ENCODE measurements at places on chromosomes 2 and 18.

- DNase-seq: no peak
Observed at GRCh38 chr2:15973481-15974401, 33.4 kb downstream of the MYCN start.

GRCh38 chr2:204964414-204964813 lies 419.1 kb downstream of the PARD3B start:
- no peak for DNase-seq

GRCh38 chr2:38533757-38534545 lies 68.8 kb downstream of the HNRNPLL start:
- no peak for DNase-seq

DNA sequence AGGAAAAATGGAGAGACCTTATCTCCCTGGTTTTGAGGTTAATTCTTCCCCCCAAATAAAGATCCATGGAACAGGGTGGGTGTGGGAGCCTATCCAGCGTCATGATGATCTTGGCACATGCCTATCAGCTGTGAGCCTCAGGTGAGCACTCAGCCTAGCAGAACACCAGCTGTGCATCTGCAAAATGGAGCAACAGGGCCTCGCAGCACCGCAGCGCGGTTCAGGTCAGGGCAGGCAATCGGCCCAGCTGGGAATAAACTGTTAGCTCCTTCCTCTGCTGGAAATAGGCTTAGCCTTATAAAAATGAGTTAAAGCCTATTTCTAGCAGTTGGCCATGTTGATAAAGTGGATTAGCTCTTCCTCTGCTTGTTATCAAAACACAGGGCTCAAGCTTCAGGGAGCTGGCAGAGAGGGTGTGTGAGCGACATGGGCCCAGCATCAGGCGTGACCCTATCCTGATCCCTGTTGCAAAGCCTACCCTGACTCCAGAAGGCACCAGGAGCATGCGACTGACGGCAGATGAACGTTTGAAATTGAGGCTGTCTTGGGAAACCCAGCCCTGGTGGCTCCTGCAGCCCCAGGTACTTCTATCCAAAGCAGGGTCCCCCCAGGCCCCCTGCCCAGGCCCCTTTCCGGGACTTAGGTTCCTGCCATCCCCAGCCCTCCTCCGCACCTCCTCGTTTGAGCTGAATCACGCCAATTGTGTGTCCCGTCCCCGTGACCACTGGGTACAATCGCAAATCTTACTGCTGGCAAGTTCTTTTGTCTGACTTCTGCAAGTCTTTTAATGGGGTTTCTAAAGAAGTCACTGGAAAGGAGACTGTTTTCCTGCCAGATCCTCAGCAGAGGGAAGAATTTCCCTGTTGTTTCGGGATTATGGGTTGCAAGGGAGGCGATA lies 35.4 kb downstream of the ARHGEF4 start:
- no peak for DNase-seq

DNA sequence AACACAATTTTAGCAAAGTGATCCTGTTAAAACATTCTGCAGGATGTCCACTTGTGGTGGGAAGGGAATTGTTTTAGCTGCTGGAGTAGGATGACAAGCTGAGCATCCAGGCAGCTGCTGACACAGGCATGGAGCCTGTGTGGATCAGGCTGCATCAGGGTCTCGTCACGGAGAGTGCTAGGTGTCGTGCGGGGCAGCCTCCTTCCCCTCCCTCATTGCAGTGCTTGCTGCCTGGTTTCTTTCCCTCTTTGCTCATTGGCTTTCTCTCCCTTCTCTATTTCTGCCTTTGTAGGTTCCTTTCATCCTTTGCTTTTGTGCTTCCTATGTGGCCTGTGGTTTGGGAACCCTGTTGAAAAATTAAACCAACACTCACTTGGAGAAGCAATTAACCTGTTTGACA lies 172.9 kb downstream of the TPGS2 start:
- DNase-seq: no peak

DNA sequence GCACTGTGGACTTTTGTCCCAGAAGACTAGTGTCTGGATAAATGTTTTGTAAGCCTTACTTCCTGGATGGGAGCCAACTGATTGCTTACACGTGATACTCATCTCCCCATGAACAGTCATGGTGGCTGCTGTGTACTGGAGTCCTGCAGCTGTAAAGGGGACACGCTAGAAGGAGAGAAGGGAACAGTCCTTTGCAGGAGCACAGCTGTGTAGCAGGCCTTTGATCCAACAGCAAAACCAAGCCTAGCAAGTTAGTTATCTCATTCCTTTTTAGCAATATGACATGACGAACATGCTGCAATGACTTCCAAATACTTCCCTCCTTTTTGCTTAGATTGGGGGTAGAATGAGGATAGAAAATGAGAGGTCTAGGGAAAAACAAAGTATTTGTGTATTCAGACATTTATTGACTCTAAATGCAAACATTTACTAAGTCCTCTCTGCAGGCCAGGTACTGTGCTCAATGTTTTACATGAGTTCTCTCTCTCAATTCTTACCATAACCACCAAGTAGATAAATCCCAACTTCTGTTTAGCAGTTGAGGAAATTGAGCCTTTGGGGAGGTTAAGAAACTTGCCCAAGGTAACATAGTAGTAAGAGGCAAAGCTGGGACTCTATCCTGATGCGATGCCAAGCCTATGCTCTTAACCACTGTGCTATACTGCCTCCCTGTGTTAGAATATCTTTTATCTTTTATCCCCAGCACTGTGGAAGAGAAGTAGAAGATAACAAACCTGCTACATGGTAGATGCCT lies 55.4 kb upstream of the CD28 start:
- DNase-seq: no peak

DNA sequence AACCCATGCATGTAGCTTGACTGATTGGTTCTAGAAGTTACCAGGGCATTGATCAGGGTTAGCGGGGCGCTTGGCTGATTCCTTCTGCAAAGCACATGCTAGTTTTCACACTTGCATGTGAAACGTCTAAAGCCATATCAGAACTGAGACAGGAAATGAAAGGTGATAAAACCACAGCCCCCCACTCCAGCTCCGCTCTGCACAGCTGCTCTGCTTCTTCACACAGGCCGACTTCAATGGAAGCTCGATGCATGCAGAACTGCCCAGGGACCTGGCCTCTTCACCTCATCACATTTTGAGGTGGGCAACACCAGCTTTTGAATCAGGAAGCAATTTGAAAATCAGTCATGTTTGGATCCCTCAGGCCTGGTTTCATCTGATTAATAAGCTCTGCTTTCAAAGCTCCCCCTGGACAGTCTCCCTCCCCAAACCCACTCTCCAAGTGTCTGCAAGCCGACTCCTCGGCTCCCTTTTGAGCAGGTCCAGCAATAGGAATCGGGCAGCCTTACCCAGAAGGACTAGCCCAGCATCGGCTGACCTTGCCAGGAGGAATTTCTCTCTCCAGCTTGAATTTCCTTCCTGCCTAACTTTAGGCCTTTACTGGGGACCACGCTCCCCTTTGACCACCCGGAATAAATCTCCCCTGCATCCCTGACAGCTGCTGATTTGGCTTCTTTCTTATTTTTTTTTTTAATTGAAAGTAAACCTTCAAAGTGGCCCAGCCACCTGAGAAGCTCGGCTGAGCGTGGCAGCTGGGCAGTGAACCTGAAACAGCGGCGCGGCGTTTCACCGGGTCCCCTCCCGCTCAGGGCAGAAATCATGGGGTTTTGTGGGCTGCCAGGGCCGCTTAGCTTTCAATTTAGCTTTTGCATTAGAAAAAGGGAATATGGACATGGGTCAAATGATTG lies 31.7 kb downstream of the HRH4 start:
- DNase-seq: no peak

- DNase-seq: no peak
Observed at GRCh38 chr2:147255812-147256211, 589.0 kb upstream of the ACVR2A start.

- DNase-seq: no peak
Observed at GRCh38 chr2:11446733-11447248, 19.2 kb downstream of the E2F6 start.

GRCh38 chr2:203675086-203675485 lies 31.4 kb upstream of the CD28 start:
- DNase-seq: no peak

GRCh38 chr18:60893355-60894097 lies 439.7 kb upstream of the CDH20 start:
- no peak for DNase-seq

DNA sequence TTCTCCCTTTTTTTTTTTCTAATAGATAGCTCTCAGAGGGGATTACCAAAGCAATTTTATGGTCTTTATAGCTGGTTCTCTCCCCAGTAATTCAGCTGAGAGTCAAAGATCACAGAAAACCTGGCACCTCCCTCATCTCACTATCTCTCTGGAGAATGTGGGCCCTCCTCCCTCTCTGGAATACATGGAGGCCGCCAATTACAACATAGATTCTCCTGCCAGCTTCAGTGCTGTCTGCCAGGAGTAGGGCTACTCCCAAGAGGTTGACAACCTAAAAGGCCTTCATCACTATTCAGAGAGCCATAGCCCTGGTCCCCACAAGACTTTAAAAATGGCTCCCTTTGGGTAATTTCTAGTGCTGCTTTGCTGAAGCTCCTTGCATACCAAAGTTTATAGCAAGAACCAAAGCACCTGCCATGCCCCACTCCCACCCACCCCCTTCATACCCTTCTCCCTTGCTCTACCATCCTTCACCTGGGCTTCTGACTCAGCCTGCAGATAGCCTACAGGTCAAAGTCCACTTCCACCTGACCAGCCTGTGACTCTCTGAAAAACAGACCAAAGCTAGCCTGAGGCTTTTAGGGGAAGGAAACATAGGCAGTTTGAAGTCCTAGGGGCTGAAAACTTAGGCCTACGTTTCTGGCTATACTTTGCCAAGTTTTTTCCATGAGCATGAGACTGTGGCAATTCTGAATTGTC lies 472.3 kb downstream of the TNS1 start:
- no peak for DNase-seq

GRCh38 chr2:231168460-231169139 lies 29.8 kb upstream of the ARMC9 start:
- DNase-seq: no peak

GRCh38 chr2:156590085-156590739 lies 154.0 kb downstream of the GPD2 start:
- no peak for DNase-seq

DNA sequence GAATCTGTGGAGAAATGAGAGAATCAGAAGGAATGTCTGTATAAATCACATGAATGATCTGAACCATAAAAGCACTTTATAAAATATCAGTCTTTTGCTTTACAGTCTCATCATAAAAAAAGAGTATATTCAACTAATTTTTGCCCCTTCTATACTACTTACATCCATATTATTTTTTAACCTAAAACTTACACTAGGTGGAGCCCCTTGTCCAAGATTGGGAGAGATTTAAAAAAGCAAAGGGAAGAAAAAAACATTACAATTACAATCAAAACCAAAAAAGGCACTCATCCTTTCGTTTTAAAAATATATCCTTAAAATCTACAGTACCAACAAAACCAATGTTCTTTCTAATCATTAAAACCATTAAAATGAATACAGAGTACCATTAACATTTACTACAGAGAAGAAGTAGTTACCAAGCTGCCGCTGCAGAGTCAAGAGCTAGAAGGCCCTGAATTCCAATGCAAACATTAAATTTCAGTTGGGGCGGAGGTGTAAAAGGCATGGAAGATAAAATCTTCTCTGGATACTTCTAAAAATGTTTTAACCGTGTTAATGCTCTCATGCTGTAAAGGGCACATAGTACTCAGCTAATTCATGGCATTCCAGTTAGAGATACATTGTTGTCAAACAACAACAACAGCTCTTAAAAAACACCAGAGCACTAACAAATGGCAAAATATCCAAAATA lies 56.7 kb upstream of the EPB41L3 start:
- no peak for DNase-seq

DNA sequence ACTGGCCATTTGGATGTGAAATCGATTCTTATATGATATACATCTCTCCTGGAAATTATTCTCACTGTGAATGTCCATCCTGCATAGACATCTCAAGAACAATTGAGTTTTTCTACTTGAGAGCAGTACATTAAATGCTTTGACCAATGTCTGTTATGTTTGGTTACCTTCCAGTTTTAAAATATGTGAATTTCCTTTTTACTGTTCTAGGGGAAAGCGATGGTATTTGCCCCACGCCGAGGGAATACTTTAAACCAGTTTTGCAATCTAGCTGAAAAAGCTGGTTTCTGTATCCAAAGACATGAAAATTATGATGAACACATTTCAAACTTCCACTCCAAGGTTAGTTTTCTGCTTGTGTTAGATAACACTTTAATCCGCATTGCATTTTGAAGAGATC lies 175.3 kb upstream of the SIX3 start:
- no peak for DNase-seq

- no peak for DNase-seq
Observed at GRCh38 chr2:11553661-11554398, 20.0 kb downstream of the GREB1 start.

DNA sequence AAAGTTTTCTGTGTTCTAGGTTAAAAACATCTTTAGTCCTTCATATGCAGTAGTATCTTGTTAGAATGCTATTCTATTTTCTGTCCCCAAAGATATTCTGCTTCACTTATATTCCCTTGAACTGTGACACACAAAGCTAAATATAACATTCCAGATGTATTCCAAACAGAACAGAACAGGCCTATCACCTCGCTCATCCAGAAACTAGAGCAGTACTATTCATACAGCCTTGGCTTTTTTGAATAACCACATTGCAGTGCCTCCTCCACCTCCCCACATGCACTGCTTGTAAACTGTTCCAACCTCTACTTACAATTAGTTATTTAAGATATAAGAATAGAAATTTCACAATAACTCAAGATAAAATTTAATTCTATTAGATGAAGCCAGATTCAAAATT lies 196.8 kb downstream of the EXOC6B start:
- no peak for DNase-seq

GRCh38 chr2:2832657-2833056 lies 501.6 kb upstream of the MYT1L start:
- DNase-seq: no peak

DNA sequence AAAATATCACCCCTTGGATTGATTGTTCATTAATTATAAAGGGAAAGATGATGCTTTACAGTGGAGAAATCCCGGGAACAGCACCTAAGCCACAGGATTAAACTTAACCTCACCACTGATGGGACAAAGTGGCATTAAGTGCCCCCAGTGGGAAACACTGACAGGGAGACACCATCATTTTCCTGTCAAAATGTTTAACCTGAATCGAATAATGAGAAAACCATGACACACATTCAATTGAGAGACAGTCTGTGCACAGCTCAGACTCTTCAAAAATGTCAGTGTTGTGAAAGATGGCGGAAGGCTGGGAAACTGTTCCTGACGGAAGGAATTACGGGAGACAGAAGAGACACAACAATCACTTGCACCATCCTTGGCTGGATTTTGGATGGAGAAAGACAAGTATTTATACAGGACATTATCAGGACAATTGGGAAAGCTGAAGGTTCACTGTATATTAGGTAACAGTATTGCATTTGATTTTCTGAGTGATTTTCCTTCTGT lies 111.8 kb upstream of the ASB18 start:
- DNase-seq: no peak

DNA sequence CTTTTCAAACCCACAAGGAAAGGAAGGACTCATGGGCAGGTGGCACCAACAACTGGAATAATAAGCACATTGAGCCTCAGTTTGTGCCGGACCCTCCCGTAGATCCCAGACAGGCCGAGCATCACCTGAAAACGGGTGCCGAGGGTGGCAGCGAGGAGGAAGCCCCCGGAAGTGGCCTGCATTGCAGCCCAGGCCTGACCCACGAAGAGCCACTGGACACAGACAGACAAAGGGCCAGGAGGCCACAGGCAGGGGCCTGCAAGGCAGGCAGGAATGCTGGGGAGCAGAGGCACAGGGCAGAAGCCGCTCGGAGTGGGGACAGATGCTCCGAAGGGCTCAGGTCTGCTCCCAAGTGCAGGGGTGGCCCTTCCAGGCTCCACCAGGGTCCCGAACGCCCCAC lies 31.7 kb downstream of the MTERF4 start:
- no peak for DNase-seq

- DNase-seq: no peak
Observed at GRCh38 chr2:9032536-9033255, 29.2 kb upstream of the MBOAT2 start.

- DNase-seq: no peak
Observed at GRCh38 chr2:32453242-32454062, 96.6 kb downstream of the BIRC6 start.
